ENCODE measurements at places on chromosomes 12 and 14. TPM values are rescaled to one million over a fixed set of nuclear protein-coding genes. Genes with fewer than 3 reads are reported as not detected.
A peak's percentile ranks its signal among the peaks of the same experiment; 100 is the strongest.

SLCO1B1 gene
- not detected for total RNA-seq

- no peak for DNase-seq
These were observed 264.2 kb downstream of the RGS6 start for GRCh38 chr14:72196237-72197015.

- DNase-seq: no peak
These were observed 131.1 kb downstream of the ETV6 start for GRCh38 chr12:11780521-11781101.

- no peak for DNase-seq
These were observed 1.7 kb upstream of the AKAP6 start for GRCh38 chr14:32327255-32327961.

GRCh38 chr12:121344506-121344905 lies 7.7 kb downstream of the ANAPC5 start:
- DNase-seq: no peak

- DNase-seq: no peak
These were observed 4.4 kb downstream of the MLH3 start for GRCh38 chr14:75046899-75047298.

DNA sequence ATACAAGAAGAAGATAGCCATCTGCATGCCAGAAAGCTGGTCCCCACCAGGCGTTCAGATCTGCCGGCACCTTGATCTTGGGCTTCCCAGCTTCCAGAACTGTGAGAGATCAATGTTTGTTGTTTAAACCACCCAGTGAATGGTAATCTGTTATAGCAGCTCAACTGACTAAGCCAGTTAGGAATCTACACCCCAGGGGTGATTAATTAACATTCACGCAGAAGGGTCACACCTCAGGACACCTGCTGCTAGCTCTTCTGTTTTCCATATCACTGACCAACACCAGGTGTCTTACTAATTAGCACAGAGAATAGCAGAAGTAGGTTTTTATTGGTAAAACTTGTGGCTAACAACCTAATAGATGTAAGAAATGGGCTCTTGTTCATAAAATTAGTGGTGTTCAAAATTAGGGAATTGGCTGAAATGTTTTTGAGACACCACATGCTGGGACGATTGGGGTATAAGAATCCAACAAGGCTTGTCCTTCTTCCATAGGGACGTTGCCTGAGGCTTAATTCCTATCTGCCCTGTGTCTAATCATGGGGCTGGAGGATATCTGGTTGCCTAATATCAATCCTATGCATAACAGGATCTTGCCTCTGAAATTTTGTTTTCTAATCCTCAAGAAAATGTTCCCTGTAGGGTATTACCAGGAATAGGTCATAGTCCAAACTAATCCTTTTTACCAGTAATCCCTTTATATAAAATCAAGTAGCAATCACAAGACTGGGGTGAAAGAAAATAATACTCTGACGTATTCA lies 42.0 kb upstream of the CHST11 start:
- no peak for DNase-seq

DNA sequence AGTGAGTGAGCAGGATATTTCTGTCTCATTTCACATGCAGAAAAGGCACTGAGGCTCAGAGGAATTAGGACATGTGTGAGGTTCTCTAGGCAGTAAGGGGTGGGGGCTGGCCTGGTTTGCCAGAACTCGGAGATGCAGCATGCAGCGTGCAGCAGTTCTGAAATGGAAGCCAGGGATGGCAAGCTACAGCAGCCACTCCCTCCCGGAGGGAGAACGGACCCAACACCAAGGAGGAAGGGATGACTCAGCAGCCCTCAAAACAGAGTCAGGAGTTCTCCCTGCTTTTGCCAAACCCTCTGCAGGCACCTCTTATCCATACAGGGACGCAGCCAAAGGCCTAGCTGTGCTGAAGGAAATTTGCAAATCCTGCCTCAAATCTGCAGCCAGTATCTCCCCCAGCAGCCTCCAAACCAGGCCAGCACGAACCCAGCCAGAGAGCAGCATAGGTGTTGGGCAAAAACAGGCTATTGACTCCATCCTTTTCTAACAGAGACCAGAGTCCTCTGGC lies 10.3 kb upstream of the SERPINA3 start:
- DNase-seq: peak; percentile 66

DNA sequence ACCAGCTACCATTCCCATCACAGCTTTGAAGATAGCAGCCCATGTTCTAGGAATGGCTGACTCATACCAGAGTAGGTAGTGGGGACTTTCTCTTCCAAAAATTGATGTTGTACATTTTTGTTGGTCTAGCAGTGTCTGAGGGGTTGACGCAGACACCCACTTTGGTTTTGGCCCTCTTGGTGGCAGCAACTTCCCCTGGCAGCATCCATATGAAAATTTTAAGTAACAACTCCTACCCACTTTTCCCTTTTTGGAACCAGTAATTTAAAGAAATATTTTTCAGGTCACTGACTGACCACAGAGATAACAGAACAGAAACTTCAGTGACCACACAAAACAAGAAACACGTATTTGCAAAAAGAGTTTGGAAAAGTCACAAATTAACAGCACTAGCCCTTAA lies 162.0 kb upstream of the TMCC3 start:
- no peak for DNase-seq

- no peak for DNase-seq
These were observed 33.7 kb downstream of the FGFR1OP2 start for GRCh38 chr12:26971963-26972362.

Measured in dermis blood vessel endothelial cell (primary cell).